Posterior cingulate gyrus (tissue), 11 donors: ENCODE measurements at places on chromosomes 12 and 14.
A peak's percentile ranks its signal among the peaks of the same experiment; 100 is the strongest.

DNA sequence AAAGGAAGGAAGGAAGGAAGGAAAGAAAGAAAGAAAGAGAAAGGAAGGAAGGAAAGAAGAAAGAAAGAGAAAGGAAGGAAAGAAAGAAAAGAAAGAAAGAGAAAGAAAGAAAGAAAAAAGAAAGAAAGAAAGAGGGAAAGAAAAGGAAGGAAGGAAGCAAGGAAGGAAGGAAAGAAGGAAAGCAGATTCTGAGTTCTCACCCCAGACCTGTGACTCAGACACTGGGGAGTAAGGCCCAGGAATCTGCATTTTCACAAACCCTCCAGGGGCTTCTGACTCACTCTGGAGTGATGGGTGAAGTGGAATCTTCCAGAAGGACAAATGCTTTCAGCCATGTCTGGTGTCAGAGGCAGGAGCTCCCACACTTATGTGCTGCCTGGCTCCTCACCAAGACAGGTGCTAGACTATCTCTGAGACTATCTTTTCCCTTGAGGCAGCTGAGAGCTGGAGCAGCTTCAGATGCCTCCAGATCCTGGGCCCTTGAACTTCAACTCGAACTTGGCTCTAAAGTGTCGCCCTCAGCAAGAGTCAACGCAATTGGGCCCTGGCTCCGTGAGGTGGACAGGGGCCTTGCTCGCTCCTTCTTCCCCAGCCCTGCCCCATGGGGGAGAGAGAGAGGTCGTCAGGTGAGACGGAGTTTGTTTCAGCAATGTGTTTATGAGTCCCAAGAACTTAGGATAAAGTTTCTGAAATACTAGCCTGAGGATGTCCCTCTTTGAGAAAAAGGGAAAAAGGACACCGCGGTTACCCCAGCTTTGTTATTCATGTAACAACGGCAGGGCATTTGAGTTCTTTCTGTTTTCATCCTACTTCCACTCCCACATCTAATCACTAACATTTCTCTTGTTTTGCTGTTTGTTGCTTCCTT, 19.8 kb upstream of the SCARB1 start:
- no peak for DNase-seq

- DNase-seq: no peak
Measured at GRCh38 chr12:132669166-132669879, 17.8 kb downstream of the POLE start.

- DNase-seq: peak; percentile 79
Measured at GRCh38 chr12:130649101-130650045, 66.7 kb downstream of the RIMBP2 start.

GRCh38 chr14:89455412-89455811, 38.4 kb upstream of the FOXN3 start:
- no peak for DNase-seq

DNA sequence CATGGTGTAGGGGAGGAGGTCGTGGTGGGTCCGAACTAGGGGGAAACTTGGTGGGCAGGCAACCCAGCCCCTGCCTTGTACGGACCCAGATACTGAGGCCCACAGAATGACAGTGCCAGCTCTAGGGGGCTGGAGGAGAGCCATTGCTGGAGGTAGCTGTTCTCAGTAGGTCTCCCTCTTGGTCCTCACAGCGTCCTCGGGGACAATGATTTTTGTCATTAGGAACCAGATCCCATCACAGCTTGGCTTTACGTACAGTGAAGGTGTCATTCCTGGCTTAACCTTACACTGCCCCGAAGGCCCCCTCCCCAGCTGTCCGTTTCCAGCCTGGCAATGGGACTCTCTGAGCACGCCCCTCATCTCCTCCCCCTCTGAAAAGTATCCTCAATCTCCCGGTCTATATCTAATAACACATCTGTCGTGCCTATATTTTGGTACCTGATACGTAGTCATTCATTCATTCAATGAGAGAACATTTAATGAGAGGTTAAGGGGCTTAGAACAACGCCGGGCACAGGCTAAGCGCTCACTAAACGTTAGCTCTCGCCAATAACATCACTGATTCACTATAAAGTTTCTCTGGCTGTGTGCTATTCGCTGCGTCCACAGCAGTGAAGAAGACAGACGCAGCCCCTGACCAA, 597 bp upstream of the DYNC1H1 start:
- DNase-seq: no peak

- DNase-seq: no peak
Measured at GRCh38 chr14:23319746-23320583, 1.3 kb upstream of the PABPN1 start.

GRCh38 chr12:77727442-77728001, 103.2 kb upstream of the NAV3 start:
- no peak for DNase-seq

- no peak for DNase-seq
Measured at GRCh38 chr14:23183158-23183470, 346 bp downstream of the SLC7A8 start.

DNA sequence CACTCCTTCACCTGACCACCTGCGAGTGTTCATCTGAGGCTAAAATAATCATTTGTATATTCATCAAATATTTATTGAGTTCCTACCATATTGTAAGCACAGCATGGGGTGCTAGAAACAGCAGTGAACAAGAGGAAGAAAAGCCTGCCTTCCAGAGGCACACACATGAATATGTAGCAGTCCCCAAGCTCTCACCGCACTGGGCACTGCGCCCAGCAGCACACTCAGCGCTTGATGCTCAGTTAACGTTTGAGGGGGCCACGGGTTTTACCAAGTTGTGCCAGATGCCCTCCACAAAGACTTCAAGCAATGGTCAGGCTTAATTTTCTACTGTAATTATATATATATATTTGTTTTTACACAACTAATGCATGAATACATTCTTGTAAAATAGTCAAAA, 52.0 kb downstream of the HELB start:
- DNase-seq: no peak

GRCh38 chr12:3114671-3115070, 37.5 kb downstream of the TSPAN9 start:
- no peak for DNase-seq

- DNase-seq: no peak
Measured at GRCh38 chr12:84131076-84131475, 781.5 kb downstream of the SLC6A15 start.
